Hepatocyte (in vitro differentiated cells): ENCODE measurements at places on chromosomes 12 and 14.
A peak's percentile ranks its signal among the peaks of the same experiment; 100 is the strongest.

DNA sequence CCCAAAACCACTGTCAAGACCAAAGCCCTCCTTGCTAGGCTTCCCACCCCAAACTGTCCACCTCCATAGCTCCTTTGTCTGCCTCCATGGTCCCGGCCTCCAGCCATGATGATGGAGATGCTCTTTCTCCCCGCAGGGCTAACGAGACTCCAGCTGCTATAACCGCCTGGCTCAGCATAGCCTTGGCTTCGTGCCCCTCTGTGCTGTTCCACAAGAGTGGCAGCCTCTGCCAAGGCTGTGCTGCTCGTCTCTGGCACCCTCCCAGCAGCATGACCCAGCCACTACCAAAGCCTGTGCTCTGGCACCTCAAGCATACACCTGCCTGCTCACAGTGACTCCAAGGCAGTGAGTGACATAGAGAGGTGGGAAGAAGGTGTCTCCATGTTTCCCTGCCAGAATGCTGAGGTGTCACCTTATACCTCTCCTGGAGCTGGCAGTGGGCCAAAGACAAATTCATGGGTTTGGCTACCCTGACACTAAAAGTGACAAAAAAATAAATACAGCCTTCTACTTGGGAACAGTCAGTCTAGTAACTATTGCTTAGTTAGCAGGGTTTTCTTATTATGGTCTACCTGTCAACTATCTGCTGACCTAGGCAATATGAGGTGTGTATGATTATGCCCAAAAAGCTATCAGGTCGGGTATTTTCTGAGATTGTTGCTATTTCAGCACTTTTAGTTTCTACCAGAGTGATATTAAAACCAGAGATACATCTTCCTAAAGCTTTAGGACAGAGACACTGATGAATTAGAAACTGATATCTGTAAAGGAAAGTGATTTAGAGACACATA is 16.1 kb upstream of the KRT73 start:
- H3K4me1 ChIP-seq: peaks cover 3% of the 10 kb centered on the region
- peaks cover 8% of the 10 kb centered on the region for H3K27me3 ChIP-seq
- H3K36me3 ChIP-seq: no peaks in the 10 kb centered on the region
- H3K4me3 ChIP-seq: no peak overlapping the region
- no peak overlapping the region for H3K27ac ChIP-seq
- DNase-seq: no peak

GRCh38 chr12:29253906-29254625 is 105.0 kb downstream of the FAR2 start:
- no peaks in the 10 kb centered on the region for H3K27me3 ChIP-seq
- H3K27ac ChIP-seq: no peak overlapping the region
- no peaks in the 10 kb centered on the region for H3K36me3 ChIP-seq
- DNase-seq: no peak
- no peaks in the 10 kb centered on the region for H3K4me1 ChIP-seq
- no peak overlapping the region for H3K4me3 ChIP-seq

GRCh38 chr14:65352964-65353530 is 59.5 kb upstream of the FUT8 start:
- no peaks in the 10 kb centered on the region for H3K36me3 ChIP-seq
- DNase-seq: no peak
- peaks cover 12% of the 10 kb centered on the region for H3K4me1 ChIP-seq
- no peaks in the 10 kb centered on the region for H3K27me3 ChIP-seq

DNA sequence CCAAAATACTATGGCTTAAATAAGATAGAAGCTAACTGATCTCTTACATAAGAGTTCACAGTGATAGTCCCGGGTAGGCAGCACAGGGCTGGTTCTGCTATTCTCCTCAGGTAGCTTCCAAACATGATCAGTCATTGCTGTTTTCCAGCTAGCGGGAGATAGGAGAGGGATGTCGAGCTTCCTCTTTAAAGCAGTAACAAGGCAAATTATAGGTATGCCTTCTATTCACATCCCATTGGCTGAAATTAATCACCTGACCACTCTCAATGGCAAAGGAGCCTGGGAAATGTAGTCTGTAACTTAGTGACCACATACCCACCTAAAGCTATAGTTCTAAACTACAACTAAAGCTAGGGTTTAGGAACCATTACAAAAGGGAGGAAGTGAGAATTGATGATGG is 34.5 kb upstream of the VRK1 start:
- H3K27me3 ChIP-seq: peaks cover 5% of the 10 kb centered on the region
- H3K27ac ChIP-seq: no peak overlapping the region

- no peaks in the 10 kb centered on the region for H3K27me3 ChIP-seq
- DNase-seq: no peak
- H3K4me3 ChIP-seq: no peak overlapping the region
- H3K36me3 ChIP-seq: no peaks in the 10 kb centered on the region
- no peaks in the 10 kb centered on the region for H3K4me1 ChIP-seq
Measured at GRCh38 chr14:93744876-93745275, 43.4 kb downstream of the PRIMA1 start.

DNA sequence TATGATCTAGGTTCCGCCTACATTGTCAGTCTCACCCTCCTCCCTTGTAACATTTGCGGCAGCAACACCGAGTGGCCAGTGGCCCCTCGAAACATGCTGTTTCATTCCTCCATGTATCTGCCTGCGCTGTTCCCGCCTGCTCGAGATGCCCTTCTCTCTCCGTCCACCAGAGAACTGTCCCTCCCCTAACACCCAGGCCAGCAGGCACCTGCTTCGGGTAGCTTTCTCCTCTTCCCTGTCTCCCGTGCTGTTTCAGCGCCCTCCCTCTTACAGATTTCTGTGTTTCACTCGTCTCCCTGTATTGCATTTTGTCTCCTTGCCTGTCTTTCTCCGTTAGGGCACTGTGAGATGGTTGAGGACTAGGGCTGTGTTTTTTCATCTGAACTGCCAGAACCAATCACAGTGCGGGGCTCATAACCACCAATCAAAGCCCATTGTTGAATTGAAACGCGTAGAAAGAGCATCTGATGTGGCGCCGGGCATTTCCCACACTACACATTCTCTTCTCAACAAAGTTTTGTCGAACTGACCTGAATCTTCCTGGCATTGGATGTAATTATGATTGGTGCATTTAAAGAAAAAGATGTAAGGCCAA is 40.9 kb upstream of the ELK3 start:
- no peaks in the 10 kb centered on the region for H3K27me3 ChIP-seq
- no peak for DNase-seq
- H3K36me3 ChIP-seq: no peaks in the 10 kb centered on the region

DNA sequence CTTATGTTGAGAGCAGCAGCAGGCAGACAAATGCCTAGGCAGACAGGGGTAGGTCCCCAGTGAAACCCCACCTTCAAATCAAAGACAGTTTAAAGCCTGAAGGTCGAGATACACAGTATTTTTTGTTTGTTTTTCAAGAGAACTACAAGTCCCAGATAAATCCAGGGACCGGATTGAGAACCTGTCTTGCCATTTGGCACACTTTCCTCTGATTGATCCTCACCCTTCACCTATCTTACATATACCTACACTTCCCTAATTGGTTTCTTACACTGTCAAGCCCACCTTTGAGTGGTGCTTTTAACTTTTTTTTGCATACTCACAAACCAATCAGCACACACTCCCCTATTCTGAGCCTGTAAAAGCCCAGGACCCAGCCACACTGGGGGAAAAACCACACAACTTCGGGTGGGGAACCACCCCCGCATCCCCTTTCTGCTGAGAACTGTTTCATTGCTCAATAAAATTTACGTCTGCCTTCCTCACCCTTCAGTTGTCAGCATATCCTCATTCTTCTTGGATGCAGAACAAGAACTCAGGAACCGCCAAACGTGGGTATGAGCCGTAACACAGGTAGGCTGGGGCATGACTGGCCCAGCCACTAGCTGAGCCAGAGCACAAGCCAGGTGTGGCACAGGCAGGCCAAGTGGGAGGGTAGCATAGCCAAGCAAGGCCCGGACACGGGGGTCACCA is 11.1 kb downstream of the DICER1 start:
- H3K27ac ChIP-seq: no peak overlapping the region
- DNase-seq: no peak
- no peaks in the 10 kb centered on the region for H3K36me3 ChIP-seq
- H3K4me1 ChIP-seq: peaks cover 3% of the 10 kb centered on the region

- H3K4me3 ChIP-seq: no peak overlapping the region
Measured at GRCh38 chr12:124713041-124713435, 145.6 kb upstream of the NCOR2 start.

GRCh38 chr14:61575126-61575525 is 120.2 kb upstream of the HIF1A start:
- H3K4me3 ChIP-seq: no peak overlapping the region
- DNase-seq: no peak
- H3K27me3 ChIP-seq: no peaks in the 10 kb centered on the region
- no peak overlapping the region for H3K27ac ChIP-seq
- peaks cover 11% of the 10 kb centered on the region for H3K4me1 ChIP-seq
- no peaks in the 10 kb centered on the region for H3K36me3 ChIP-seq

DNA sequence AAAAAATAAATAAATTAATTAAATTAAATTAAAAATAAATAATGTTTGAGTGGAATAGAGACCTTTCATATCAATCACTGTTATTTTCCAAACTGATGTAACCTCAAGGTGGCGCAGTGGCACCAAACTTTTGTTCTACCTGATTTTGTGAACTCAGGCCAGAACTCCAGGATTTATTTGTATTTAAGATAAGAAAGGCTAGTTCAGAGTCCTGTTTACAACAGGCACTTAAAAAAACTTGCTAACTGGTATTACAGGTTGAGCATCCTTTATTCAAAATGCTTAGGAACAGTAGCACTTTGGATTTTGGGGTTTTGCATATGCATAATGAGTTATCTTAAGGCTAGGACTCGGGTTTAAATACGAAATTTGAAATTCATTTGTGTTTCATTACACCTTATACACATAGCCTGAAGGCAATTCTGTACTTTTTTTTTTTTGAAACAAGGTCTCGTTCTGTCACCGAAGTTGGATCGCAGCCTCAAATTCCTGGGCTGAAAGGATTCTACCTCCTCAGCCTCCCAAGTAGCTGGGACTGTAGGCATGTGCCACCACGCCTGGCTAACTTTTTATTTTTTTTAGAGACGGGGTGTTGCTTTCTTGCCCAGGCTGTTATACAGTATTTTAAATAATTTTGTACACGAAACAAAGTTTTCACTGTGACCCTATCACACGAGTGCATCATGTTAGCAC is 32.4 kb downstream of the YY1 start:
- no peak overlapping the region for H3K27ac ChIP-seq
- no peak overlapping the region for H3K4me3 ChIP-seq
- no peaks in the 10 kb centered on the region for H3K36me3 ChIP-seq
- peak; percentile 70 for DNase-seq
- H3K27me3 ChIP-seq: no peaks in the 10 kb centered on the region
- H3K4me1 ChIP-seq: peaks cover 5% of the 10 kb centered on the region

DNA sequence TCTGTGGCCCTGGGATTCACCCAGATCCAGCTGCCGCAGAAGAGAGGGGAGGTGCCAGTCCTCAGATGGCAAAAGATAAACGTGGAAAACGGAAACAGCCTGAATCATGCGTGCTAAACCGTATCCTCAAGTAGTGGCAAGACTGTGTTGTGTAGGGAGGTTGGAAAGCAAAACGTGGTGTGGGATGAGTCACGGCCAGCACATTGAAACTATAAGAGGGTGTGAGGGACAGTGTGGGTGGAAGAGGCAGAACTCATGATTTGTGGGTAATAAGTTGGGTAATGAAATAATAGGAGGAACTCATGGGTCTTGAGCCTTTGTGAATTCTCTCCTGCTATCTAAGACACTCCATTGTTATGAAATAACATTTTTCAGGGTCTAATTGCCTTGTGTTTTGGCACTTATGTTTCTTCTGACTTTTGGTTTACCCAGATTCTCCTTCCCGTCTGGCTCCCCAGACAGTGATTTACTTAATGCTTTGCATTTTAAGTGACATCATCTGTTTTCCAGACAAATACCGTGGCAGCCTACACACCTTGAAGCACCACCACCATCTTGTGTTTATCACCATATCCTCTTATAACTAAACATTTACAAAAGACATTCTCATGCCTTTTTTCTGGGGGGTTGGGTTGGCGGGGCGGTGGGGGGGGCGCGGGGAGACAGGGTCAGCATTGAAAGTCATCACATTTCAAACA is 62.3 kb upstream of the PTCSC3 start:
- DNase-seq: no peak
- no peaks in the 10 kb centered on the region for H3K36me3 ChIP-seq
- H3K4me1 ChIP-seq: peaks cover 13% of the 10 kb centered on the region
- H3K4me3 ChIP-seq: no peak overlapping the region
- no peak overlapping the region for H3K27ac ChIP-seq

DNA sequence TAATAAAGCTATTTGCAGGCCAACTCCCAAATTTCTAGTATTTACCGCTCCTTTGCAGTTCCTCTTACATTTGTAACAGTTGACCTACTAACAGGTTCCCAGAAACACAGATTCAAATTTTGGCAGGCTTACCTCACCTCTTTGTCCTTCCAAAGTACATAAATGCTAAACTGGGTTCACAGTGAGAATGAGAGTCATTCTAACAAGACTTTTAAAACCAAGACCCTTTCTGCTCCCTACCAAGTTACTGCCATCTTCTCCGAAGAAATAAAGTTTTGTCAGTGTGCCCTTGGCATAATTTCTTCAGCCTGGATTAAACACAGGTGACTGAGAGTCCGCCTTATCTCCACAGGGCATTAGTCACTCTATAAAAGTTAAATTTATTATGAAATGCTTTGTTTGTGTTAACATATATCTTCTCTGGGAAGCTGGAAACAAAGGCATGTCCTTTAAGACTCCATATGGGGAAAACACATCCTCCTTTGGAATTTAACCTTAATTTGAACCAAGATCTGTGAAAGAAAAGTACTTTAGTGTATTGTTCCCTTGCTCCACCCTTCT is 28.2 kb downstream of the FOXA1 start:
- peak overlapping the region; percentile 76 for H3K27ac ChIP-seq
- H3K4me1 ChIP-seq: no peaks in the 10 kb centered on the region
- DNase-seq: peak; percentile 25
- no peaks in the 10 kb centered on the region for H3K36me3 ChIP-seq
- H3K4me3 ChIP-seq: peak overlapping the region; percentile 3

GRCh38 chr14:51396222-51396815 is 156.3 kb downstream of the TMX1 start:
- peaks cover 27% of the 10 kb centered on the region for H3K4me1 ChIP-seq
- no peaks in the 10 kb centered on the region for H3K27me3 ChIP-seq
- H3K36me3 ChIP-seq: no peaks in the 10 kb centered on the region
- peak overlapping the region; percentile 69 for H3K27ac ChIP-seq
- DNase-seq: no peak

- DNase-seq: no peak
- H3K36me3 ChIP-seq: no peaks in the 10 kb centered on the region
- H3K4me1 ChIP-seq: peaks cover 16% of the 10 kb centered on the region
- peak overlapping the region; percentile 97 for H3K27ac ChIP-seq
- no peaks in the 10 kb centered on the region for H3K27me3 ChIP-seq
Measured at GRCh38 chr12:57428965-57429364, 1.9 kb downstream of the R3HDM2 start.

- no peak overlapping the region for H3K27ac ChIP-seq
- H3K4me3 ChIP-seq: no peak overlapping the region
- H3K36me3 ChIP-seq: no peaks in the 10 kb centered on the region
Measured at GRCh38 chr14:103641161-103641560, 12.2 kb downstream of the KLC1 start.

- H3K4me1 ChIP-seq: peaks cover 12% of the 10 kb centered on the region
- H3K4me3 ChIP-seq: no peak overlapping the region
- H3K27ac ChIP-seq: peak overlapping the region; percentile 80
Measured at GRCh38 chr12:122862872-122863701, 27.8 kb downstream of the HIP1R start.
